ENCODE measurements at places on chromosomes 11 and 22. TPM values are rescaled to one million over a fixed set of nuclear protein-coding genes. Genes with fewer than 3 reads are reported as not detected.

Gene P4HA3
- total RNA-seq: not detected

Gene PAMR1
- 285 TPM for total RNA-seq

Gene UCP3
- total RNA-seq: not detected

Gene AIFM3
- 4.3 TPM for total RNA-seq

Gene IRAG1
- 5.9 TPM for total RNA-seq

Gene MPPED2
- 3.4 TPM for total RNA-seq

Gene HORMAD2
- not detected for total RNA-seq

Gene NAALAD2
- 24.6 TPM for total RNA-seq

Gene MFNG
- total RNA-seq: 10.6 TPM

Gene SPDYC
- not detected for total RNA-seq

Gene OR51S1
- not detected for total RNA-seq

Gene CBLIF
- total RNA-seq: not detected

Gene TENM4
- 16.6 TPM for total RNA-seq

Gene SERPING1
- 46.0 TPM for total RNA-seq

Gene SHISAL1
- total RNA-seq: 5.7 TPM

Gene OR2AG1
- not detected for total RNA-seq

Gene ZNF280A
- 3.7 TPM for total RNA-seq

Gene TRIM29
- total RNA-seq: 0.11 TPM

Gene HEPN1
- total RNA-seq: not detected

Gene ENTHD1
- total RNA-seq: not detected

Gene LRRC4C
- 3.4 TPM for total RNA-seq

Gene SEZ6L
- 0.22 TPM for total RNA-seq

Gene NFAM1
- 0.19 TPM for total RNA-seq

Gene FLRT1
- 0.12 TPM for total RNA-seq

Gene KRTAP5-8
- total RNA-seq: not detected

Gene NLRP6
- not detected for total RNA-seq

Gene NNMT
- 1.7 TPM for total RNA-seq

Gene RPLP2
- 629 TPM for total RNA-seq

Gene WDR74
- 47.4 TPM for total RNA-seq

Gene SLC6A5
- total RNA-seq: not detected

Gene GSC2
- not detected for total RNA-seq

Gene VPREB1
- total RNA-seq: not detected

Gene OR52I2
- not detected for total RNA-seq

All from neural progenitor cell (in vitro differentiated cells).